Lung (tissue), 17 donors: ENCODE measurements at places on chromosomes 16 and 17. TPM values are rescaled to one million over a fixed set of nuclear protein-coding genes. Genes with fewer than 3 reads are reported as not detected.
A peak's percentile ranks its signal among the peaks of the same experiment; 100 is the strongest.

DNA sequence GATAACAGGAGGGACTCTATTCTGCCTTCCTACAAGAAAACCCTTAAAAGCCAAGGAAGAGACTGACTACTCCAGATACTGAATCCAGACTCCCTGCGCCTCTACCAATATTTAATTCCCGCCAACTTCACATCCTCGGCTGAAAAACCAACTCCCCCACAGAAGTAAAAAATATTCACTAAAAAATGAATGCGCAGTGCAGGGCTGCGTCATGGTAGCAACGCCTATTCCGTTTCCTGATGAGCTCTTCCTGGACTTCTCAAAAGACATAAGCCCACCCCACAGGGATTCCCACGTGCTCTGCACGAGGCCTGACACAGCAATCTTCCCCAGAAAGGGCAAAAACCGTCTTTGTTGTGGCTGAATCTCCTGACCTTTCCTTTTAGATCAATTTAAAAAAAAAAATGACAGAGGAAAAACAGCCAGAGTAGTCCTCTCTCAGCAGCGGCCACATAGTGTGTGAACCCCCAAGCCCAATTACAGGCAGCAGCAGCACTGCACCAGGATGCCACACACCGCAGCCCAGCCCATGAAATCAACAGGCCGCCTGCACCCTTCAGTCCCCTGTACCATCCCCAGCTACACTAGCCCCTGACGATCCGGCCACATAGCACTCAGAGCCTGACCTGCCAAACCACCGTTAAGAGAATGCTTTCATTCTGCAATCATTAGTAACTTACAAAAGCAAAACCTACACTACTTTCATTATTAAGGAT is 23.9 kb downstream of the KLHDC4 start:
- H3K36me3 ChIP-seq = peaks cover 24% of the 10 kb centered on the region
- no peaks in the 10 kb centered on the region for H3K4me1 ChIP-seq
- DNase-seq = no peak

DNA sequence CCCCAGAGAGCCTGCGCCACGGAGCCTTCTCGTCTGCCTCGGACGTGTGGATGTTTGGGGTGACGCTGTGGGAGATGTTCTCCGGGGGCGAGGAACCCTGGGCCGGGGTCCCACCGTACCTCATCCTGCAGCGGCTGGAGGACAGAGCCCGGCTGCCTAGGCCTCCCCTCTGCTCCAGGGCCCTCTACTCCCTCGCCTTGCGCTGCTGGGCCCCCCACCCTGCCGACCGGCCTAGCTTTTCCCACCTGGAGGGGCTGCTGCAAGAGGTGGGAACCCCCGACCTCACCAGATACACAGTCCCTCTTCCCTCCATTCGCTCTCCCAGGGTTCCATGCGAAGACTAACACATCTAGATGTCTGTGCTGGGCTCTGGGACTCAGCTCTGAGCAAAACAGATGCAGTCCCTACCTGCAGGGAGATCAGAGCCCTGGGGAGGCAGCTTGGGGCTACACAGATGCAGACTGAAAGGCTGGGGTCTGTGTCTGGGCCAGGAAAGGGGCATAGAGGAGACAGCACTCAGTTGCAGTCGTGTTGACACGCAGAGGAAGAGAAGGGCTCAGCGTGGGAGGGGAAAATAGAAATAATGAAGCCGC is 3.7 kb downstream of the TNK1 start:
- DNase-seq = no peak
- H3K27ac ChIP-seq = peak overlapping the region; percentile 35
- H3K4me1 ChIP-seq = peaks cover 15% of the 10 kb centered on the region
- peaks cover 18% of the 10 kb centered on the region for H3K36me3 ChIP-seq

GRCh38 chr17:49579522-49579921 is 3.9 kb downstream of the NXPH3 start:
- H3K4me3 ChIP-seq = no peak overlapping the region
- H3K36me3 ChIP-seq = no peaks in the 10 kb centered on the region
- DNase-seq = no peak
- no peaks in the 10 kb centered on the region for H3K4me1 ChIP-seq
- H3K27ac ChIP-seq = no peak overlapping the region

Gene TPSB2
- polyA plus RNA-seq = 91.5 TPM

Gene PRR29
- polyA plus RNA-seq = 9.3 TPM

Gene CES3
- polyA plus RNA-seq = 0.85 TPM
